Activated T-helper 1 cell treated with Interleukin-2 at 50 U/mL for 16 hours (primary cell): ENCODE measurements at places on chromosomes 16 and 17.
A peak's percentile ranks its signal among the peaks of the same experiment; 100 is the strongest.

DNA sequence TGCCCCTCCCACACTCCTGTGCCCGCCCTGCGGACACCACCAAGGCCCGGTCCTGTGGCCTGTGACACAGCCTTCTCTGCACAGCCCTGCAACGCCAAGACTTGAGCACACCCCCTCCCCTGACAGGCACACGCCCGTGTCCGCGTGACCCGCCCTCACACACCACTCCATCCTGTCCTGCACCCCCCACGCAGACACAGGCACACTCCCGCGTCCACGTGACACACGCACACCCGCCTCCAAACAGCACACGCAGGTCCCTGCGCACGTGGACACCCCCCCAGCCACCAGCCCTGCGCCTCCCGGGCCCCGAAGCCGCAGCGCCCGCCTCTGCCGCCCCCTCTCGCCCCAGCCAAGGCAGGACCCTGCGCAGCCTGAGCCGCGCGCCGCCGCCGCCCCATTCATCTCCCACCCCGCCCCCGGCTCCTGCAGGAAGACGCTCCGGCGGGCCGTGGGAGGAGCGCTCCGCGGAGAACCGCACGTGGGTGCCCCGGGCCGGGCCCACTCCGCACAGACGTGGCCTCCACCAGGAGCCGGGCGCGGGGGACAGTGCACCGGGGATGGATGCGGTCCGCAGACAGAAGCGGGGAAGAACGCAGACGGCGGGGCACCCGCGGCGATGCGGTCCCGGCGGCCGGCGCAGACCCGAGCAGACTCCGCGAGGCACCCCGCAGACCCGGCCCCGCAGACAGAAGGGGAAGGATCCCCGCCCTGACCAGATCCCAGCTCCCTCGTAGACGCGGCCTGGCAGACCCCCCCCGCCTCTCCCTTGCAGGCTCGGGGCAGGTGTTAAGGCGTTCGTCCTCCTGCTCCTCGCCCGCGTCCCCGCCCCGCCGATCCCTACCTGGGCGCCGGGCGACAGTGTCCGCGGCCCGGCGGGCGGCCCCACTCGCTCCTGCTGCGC, 506 bp downstream of the CAMKK1 start:
- DNase-seq, result peak; percentile 76

DNA sequence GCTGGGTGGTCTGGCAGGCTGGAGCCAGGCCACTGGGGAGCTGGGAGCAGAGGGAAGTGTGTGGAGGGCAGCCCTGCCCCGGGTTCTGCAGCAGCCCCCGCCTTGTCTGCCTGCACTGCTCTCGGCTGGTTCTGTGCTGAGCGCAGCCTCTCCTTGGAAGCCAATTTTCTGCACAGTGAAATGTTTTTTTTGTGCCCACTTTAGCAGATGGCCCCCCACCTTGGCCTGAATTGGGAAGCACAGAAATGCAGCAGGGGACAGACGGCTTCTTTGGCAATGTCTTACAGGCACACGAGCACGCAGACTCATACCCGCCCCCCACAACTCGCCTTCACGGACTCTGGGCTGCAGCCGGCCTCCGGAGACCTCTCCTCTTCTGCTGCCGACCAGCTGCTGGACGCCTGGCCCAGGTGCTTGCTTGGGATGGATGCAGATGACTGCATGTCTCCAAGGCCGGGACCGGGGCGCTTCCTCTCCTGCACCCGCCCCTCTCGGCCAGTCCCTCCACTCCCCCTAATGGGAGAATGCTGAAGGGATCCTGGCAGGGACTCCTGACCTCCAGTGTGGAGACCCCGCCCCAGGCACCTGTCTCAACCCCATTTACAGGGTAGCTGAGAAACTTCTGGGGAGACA, 14.8 kb downstream of the NPTX1 start:
- no peak for DNase-seq

- DNase-seq, result no peak
These were observed 24.0 kb upstream of the ALKBH5 start for GRCh38 chr17:18159551-18160120.

GRCh38 chr17:81422776-81423697, 27.8 kb downstream of the BAHCC1 start:
- no peak for DNase-seq

- no peak for DNase-seq
These were observed 8.6 kb upstream of the SKAP1 start for GRCh38 chr17:48438516-48439061.

- DNase-seq, result peak; percentile 56
These were observed 8.5 kb upstream of the ICAM2 start for GRCh38 chr17:64028874-64029464.

- no peak for DNase-seq
These were observed at the start of gene MMP25 for GRCh38 chr16:3045758-3046640. Gene MMP25, plus strand, starts transcription at chr16:3046561. Its CDS starts 357 bp downstream, at chr16:3046918.

DNA sequence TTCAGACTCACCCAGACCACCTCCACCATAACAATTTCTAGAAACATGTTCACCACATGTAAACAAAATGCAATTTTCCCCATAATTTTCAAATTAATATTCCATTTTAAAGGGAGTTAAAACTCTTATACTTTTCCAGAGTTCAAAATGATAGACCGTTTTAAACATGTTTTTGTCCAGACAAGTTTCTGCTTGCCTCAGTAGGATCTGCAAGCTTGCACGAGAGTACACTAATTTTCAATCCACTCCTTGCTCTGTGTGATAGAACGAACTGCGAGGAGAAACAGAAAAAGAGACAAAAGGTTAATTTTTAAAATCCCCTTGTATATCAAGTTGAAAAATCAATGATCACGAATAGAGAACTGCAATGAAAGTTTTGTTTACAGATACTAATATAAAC, 7.1 kb downstream of the FAHD1 start:
- no peak for DNase-seq

DNA sequence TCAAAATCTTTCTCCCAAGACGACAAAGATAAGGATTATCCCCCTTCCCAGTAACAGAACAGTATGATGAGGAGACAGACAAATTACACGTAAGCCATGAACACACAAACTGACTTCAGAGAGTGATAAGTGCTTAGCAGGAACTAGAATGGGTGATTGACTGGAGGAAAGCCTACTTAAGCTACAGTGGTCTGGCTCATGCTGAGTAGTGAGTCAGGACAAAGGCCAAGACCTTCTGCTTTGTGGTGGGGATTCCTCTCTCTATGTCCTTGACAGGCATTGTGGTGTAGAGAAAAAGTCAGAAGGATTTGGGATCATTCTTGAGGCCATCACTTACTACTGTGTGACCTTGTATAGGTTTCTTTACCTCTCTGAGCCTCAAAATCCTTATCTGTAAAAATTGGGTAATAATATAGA, 381.9 kb upstream of the CCL2 start:
- DNase-seq, result no peak
